ENCODE measurements at places on chromosomes 3 and 15.

- DNase-seq, result no peak
Measured at GRCh38 chr3:8482263-8482662, 19.4 kb upstream of the LMCD1 start.

- peak; percentile 12 for DNase-seq
Measured at GRCh38 chr3:171323938-171324536, 136.2 kb downstream of the TNIK start.

- DNase-seq, result no peak
Measured at GRCh38 chr3:89948008-89948407, 840.6 kb downstream of the EPHA3 start.

DNA sequence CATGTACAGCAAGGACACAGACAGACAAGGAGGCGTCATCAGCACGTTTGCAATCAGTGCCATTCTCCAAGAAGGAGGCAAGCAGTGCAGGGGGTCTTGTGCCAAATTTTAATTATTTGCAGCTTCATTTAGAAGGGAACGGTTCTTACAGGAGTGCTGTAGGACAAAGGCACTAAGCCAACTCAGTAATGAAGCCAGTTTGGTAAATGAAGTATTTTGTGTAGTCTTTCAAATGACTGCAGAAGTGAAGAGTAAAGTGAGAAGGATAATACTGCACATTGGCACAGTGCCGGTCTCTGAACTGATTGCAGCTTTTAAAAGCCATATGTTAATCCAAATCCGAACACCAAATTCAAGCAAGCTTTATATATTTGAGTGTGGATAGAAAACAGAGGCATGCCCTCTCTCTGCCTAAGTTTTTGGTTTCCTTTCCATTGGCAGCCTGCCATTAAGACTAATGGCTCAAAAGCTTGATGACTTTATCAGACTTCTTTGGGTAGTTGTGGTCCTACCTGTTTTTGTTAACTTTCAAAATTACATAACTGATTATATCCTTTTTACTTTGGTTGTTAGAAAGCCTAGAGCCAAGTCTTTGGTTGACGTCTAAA, 101.3 kb downstream of the SENP2 start:
- no peak for DNase-seq

DNA sequence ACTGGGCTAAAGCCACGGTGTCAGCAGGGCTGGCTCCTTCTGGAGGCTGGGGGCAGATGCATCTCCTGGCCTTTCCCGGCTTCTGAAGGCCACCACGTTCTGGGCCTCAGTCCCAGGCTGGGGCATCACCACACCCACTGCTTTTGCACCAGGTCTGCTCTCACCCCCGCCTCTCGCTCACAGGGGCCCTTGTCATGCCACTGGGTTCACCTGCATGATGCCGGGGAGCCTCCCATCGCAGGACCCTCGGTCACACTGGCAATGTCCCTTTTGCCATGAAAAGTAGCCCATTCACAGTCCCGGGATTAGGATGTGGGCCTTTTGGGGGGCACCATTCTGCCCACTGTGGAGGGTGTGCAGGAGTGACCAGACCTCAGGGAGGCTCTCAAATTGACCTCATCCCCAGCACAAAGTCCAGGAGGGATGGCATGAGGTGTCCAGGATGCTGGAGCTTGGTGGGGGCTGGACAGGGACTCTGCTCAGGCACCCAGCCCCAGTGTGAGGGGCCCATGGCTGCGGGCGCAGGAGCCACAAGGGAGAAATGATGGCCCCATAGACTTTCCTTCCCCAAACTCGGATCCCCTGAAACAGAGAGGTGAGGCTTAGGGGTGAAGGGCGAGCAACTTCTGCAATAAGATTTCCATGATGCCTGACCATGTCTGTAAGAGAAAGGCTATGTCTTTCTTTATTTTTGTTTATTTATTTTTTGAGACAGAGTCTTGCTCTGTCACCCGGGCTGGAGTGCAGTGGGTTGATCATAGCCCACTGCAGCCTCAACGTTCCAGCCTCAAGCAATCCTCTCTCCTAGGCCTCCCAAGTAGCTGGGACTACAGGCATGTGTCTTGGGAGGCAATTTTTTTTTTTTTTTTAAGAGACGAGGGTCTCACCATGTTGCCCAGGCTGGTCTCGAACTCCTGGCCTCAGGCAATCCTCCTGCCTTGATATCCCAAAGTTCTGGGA, 189.1 kb downstream of the GOLGA6L6 start:
- DNase-seq, result no peak

DNA sequence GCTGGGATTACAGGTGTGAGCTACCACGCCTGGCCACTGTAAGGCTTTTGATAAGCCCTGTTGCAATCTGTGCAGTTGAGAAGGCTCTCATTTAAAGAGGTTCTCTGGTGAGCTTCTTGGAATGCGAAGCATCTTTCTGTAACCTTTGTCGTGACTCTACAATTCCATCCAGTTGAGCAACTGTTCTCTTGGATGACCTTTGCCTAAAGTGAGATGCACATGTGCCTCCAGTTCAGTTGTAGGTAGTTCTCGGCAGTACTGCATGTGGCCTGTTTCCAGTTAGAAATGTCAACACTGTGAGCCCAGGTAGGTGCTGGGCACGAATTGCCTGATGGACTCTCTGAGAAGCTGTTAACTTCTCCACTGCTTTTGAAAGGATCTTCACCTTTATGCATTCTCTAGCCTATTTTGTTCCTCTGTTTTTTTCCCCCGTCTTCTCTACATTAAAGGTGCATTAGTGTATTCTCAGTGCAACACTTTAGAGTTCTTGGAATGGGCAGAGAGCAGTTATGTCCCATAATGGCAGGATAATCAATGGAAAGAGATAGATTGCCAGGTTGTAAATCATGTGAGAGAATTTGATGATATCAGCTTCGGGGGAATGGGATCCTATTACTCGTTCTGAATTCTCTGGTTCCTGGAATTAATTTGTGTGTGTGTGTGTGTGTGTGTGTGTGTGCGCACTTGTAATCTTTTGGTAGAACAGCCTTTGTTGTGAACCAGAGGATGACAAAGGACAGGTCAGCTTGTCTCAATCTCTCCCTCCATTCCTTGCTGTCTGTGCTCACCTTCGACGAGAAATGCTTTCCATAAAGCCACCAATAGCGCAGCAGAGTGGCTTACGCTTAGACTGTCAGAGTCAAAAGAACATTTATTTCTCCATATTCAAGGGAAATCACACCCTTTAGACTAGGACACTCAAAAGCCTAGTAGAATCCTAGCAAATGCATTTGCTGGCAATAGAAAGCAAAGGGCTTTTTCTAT, 51.1 kb downstream of the PTPRG start:
- no peak for DNase-seq

GRCh38 chr3:65305836-65306235, 618.0 kb upstream of the ADAMTS9 start:
- no peak for DNase-seq

GRCh38 chr15:58501006-58501405, 69.2 kb downstream of the LIPC start:
- DNase-seq, result no peak

DNA sequence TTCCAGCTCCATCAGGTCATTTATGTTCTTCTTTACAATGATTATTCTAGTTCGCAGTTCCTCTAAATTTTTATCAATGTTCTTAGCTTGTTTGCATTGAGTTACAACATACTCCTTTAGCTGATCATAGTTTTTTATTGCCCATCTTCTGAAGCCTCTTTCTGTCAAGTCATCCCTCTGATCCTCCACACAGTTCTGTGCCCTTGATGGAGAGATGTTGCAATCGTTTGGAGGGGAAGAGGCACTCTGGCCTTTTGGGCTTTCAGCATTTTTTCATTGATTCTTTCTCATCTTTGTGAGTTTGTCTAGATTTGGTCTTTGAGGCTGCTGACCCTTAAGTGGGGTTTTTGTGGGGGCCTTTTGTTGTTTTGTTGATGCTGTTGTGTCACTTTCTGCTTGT, 234.6 kb upstream of the CBLB start:
- DNase-seq, result no peak

- no peak for DNase-seq
Measured at GRCh38 chr3:7721869-7722268, 779.8 kb upstream of the LMCD1 start.

- DNase-seq, result peak; percentile 72
Measured at GRCh38 chr3:194267744-194268653, 83.1 kb downstream of the CPN2 start.

Data from muscle of arm (tissue), 14 donors.